Small intestine (tissue), 16 donors: ENCODE measurements at places on chromosomes 1 and 21.
A peak's percentile ranks its signal among the peaks of the same experiment; 100 is the strongest.

DNA sequence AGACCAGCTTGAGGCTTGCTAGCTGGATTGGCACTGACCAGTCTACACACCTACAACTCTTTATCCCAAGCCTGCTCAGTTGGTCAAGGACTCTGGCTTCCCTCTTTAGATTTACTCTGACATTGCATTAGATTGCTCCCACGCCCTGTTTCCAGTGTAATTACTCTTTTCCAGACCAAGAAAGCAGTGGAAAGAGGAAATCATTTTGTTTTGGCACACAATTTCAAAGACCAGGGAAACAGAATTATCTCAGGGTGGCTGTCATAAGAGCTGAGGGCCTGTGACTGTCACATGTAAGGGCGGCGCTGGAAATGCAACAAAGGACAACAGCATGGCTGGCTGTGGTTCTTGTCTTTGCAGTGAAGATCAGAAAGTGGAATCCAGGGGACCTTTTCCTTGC, 302.7 kb downstream of the HHAT start:
- H3K4me1 ChIP-seq = no peaks in the 10 kb centered on the region
- H3K27ac ChIP-seq = no peak overlapping the region
- H3K27me3 ChIP-seq = no peaks in the 10 kb centered on the region

DNA sequence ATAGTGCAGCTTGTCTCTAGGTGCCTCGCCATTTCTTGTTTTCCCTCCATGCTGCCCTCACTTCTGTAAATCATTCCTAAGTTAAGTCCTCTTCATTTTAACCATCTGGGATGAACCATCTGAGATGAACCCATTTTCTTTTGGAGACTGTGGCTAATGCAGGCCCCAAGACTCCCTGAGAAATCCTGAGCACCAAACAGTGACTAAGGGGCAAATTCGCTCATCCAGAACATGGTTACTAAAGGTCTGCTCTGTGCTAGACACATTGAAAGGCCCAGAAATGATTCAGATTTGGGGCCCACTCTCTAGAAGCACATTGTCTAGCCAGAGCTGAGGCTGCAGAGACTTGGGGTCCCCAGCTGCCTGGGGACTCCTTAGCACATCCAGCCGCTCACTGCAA, 151.9 kb upstream of the CTTNBP2NL start:
- no peak overlapping the region for H3K27ac ChIP-seq
- no peaks in the 10 kb centered on the region for H3K4me1 ChIP-seq
- DNase-seq = no peak
- no peaks in the 10 kb centered on the region for H3K27me3 ChIP-seq
- H3K4me3 ChIP-seq = no peak overlapping the region

- no peak overlapping the region for H3K4me3 ChIP-seq
- H3K27me3 ChIP-seq = no peaks in the 10 kb centered on the region
- H3K27ac ChIP-seq = no peak overlapping the region
- no peaks in the 10 kb centered on the region for H3K4me1 ChIP-seq
Observed at GRCh38 chr1:19769211-19769932, 30.3 kb downstream of the TMCO4 start.

DNA sequence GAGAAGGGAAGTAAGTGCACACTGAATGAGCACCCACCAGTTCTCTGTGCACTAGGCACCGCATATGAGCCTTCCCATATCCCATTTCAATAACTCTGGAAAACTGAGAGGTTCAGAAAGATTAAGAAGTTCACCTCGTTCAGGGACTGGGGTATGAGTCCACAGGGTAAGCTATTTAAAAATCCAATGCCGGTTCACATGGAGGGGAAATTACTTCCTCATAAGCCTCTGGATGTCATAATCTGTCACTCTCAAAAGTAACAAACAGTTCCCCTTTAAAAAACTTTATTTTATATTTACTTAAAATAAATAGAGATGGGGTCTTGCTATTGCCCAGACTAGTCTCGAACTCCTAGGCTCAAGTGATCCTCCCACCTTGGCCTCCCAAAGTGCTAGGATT, 1.9 kb downstream of the OR2B11 start:
- H3K4me3 ChIP-seq = no peak overlapping the region
- no peaks in the 10 kb centered on the region for H3K36me3 ChIP-seq
- H3K27me3 ChIP-seq = no peaks in the 10 kb centered on the region
- no peaks in the 10 kb centered on the region for H3K4me1 ChIP-seq

- DNase-seq = no peak
- H3K36me3 ChIP-seq = no peaks in the 10 kb centered on the region
- no peaks in the 10 kb centered on the region for H3K4me1 ChIP-seq
- H3K27ac ChIP-seq = no peak overlapping the region
Observed at GRCh38 chr1:30684259-30684658, 39.1 kb downstream of the MATN1 start.

- H3K36me3 ChIP-seq = no peaks in the 10 kb centered on the region
- peaks cover 34% of the 10 kb centered on the region for H3K4me1 ChIP-seq
- no peak for DNase-seq
- no peaks in the 10 kb centered on the region for H3K27me3 ChIP-seq
Observed at GRCh38 chr1:27491748-27492700, 2.1 kb upstream of the WASF2 start.

- no peaks in the 10 kb centered on the region for H3K27me3 ChIP-seq
- DNase-seq = peak; percentile 7
- no peaks in the 10 kb centered on the region for H3K4me1 ChIP-seq
- H3K27ac ChIP-seq = no peak overlapping the region
Observed at GRCh38 chr1:177858332-177858821, 111.5 kb downstream of the SEC16B start.

DNA sequence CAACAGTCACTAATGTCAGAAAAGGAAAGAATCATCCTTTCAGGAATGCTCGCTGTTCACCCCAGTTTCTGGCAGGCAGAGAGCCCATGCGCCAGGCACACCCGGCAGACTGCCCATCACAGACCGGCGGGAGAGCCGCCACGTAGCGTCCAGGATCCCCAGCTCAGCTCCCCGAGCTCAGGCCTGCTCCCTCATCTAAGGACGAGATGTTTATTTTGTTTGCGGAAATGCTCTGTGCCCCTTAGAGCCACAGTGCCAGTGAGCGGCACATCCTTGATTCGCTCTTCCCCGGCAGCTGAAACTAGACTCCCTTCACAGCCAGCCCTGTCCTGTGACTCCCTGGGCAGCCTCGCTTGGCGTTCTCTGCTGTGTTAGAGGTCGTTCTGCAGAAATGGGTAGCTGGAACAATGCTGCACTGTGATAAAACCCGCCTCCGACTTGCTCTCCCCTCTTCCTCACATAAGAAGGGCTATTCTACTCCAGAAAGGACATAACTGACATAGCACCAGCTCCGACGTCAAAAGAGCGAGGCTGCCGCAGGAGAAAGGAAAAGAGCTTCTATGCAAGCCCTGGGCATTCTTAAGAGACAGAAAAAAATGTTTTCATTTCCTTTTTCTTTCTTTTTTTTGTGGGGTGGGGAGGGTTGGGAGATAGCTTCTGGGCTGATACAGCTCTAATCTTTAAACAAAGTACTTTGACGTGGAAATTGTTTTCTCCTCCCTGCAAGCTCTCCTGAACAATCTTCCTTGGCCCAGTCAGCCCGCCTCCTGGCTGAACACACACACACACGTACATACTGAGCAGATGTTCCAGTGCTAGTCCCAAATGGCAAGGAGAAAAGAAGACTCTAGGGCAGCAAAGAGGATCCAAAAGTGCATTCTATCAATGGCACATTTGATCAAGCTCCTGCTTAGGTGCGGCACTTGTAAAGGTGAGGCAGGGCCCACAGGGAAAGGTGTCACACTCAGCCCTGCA, 37.2 kb downstream of the MRAP start:
- H3K4me3 ChIP-seq = no peak overlapping the region

DNA sequence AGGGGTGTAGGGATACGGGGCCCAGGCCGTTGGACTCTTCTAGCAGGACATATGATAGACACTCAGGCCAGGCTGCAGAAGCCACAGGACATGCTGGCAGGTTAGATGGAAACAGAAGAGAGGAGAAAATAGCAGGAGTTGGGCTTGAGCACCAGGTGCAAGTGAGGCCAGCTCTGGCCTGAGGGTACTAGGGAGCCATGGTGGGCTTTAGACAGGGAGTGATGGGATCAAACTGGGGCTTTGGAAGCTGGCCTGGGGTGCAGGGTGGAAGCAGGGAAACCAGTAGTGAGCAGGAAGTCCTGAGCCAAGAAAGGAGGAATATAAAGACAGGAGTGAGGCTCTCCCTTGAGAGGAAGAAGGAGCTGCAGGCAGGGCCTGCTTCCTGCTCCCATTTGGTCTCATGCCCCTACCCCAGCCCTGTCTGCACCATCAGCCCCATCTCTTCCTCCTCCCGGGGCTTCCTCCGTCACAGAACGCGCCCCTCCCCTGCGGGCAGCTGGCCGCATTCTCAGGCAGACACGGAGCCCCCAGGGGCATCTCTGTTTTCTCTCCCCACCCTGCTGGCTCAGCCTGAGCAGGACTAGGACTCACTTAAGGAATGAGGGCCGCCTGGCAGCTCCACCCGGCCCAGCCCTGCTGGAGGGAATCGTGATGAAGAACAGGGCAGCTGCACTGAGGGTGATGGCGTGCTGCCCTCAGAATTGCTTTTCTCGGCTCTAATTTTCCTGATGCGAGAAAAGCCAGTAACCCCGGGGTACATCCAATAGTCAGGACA, 165.5 kb upstream of the TMEM51 start:
- no peak overlapping the region for H3K27ac ChIP-seq
- no peaks in the 10 kb centered on the region for H3K27me3 ChIP-seq
- H3K4me3 ChIP-seq = no peak overlapping the region
